Activated effector memory CD4-positive, alpha-beta T cell treated with anti-CD3 and anti-CD28 coated beads, Interleukin-2, amount 50 U/mL, for 16 hours (primary cell): ENCODE measurements at places on chromosomes 1 and 21.

GRCh38 chr1:50270926-50271325 is 152.3 kb downstream of the DMRTA2 start:
- no peak for DNase-seq

DNA sequence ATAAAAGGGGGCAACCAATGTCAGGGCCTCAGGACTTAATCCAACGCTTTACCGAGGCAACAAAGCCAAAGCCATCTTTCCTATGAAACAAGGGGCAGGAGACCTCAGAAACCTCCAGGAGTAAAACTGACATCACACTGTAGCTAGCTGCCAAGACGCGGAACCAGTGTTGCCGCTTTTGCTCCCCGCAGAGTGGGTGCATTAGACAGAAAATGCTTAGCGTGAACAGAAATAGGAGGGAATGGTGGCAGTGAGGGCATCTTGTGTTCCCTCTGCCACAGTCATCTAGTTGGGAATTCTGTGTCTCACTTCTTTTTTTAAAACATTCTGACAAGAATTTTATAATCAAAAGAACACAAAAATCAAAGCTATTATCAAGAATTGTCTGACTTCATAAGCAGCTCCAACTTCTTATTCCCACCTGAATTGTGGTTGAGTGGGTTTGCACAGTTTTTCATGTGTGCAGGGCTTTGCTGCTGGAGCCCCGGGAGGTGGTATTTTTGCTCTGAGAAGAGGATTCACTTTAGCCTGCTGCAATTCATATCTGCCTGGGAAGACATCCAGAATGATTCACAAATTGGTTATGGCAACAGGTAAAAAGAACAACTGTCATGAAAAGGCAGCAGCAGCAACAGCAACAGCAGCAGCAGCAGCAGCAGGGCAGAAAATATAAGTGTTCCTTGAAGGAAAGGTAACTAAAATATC is 82.2 kb upstream of the DIRAS3 start:
- DNase-seq = no peak

DNA sequence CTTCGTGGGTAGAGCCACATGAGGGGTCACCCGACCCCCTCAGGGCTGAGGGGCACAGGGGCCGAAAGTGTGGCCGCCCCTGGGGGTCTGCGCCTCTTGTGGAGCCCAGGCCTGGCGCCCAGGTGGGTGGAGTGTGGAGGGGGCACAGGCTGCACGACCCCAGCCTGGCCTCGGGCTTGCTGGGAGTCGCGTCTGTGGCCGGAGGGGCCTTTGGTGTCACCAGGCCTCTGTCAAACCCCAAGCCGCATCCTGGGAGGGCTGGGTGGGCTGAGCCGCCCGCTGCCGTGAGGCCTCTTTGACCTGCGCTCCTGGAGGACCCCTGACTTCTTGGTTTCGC is 60.7 kb downstream of the FAAP20 start:
- no peak for DNase-seq

GRCh38 chr1:217552339-217552951 is 78.4 kb downstream of the GPATCH2 start:
- no peak for DNase-seq

DNA sequence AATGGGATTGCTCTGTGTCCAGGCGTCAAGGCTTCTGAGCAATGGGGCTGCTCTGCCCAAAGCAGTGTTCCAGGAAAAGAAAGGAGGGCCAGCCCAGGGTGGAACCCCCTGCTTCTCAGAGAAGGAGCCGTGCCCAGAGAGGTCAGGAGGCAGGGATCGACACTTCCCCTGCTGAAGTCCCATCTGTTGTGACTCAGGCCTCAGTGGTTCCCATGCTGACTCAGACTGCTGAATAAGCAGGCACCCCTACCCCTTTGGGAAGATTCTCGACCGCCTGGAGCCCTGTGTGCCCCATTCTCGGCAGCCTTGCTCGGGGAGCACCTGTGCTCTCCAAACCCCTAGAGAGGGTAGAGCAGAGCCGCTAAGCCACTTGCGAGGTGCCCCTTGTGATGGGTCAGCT is 23.9 kb downstream of the PKP1 start:
- no peak for DNase-seq

- no peak for DNase-seq
These were observed 169.2 kb downstream of the ZNF281 start for GRCh38 chr1:200240656-200241055.

DNA sequence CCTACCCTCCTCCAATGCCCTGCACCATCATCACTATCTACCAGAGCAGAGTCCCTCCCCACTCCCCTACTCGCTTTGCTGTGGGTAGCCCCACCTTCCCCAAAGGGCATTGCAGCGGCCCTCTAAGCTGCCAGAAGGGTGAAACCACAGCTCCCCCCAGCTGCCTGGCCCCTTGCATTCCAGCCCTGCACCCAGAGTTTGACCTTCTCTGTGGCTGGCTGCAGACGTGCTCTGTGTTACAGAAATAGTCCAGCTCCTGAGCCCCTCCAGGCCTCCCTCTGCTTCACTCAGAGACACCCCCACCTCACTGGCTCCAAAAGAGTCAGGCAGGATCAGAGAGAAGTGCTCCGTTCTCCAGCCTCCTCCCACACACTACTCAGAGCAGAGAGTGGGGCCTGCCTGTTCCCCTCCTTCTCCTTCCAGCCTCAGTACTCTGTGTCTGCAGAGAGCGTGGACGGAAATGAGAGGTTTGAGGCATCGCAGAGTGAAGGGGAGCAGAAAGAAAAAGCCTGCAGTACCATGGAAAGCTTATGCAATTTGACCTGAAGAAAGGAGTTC is 63.2 kb downstream of the PLEKHA6 start:
- no peak for DNase-seq

GRCh38 chr1:101520302-101520701 is 283.5 kb downstream of the S1PR1 start:
- DNase-seq = no peak

DNA sequence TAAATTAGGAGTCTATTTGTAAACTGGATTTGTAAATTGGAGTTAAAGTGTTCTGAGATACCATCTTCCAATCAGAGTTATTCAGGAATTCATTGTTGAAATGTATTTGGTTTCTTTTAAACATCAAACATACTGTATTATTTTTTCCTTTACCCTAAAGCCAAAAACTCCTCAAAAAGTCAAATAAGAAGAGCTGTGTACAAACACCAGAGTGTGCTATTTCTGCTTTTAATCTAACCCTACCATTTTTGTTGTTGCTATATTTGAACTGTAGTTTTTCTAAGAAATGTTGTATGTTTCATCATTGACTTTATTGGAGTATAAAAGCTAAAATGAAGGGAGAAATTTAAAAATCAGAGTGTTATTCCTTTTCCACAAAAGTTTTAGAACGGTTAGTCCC is 35.8 kb downstream of the SLC30A7 start:
- DNase-seq = no peak
